ENCODE measurements at places on chromosomes 5 and 9.

DNA sequence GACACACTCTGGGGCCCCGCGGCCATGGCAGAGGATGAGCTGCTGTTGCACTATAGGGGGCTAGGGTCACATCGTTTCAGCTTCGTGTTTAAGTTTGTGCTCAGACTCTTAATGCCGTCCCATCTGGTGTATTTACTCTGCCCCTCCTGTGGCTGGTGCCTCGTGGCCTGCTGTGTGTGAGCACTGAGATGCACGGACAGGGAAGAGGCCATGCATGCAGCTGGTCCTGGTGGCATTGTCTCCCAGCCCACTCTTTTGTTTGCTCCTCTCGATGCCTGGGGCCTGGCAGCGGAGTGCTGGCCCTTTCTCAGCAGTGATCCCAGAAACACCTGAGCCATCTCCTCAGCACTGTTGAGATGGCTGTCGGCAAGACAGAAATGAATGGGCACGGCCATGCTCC lies 30.0 kb upstream of the PHF2 start:
- no peak for ATAC-seq

DNA sequence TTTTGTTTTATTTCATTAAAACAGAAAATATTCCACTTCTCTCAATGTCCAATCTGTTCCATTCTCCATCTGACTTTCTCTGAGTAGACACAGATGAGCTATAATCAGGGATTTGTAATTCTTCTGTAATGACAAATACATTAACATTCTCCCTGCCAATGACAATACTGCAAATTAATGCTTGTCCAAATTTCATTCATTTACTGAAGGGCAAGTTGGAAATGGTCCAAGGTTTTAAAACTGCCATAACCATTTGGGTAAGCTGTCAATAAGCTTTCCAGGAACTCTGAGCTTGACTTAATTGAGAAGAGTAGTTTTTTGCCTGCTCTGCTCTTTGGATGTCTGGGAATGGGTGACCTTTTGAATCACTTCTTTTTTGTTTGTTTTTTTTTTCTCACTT lies 253.5 kb downstream of the DMRTA1 start:
- no peak for ATAC-seq

DNA sequence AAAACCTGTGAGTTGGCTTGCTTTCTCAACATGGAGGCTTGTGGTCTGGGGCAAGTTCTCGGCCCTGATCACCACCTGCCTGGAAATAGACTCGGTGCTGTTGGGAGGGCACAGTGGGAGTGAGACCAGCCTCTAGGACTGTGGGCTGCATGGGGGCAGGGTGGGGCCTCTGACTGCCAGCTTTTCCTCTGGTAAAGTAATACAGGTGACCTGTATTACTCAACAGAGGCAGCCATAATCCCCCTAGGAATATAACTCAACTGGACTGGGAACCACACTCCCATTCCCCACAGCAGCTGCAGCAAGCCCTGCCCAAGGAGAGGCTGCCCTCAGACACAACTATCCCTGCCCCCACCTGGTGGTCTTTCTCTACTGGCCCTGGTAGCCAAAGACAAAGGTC lies 72.8 kb downstream of the C9orf153 start:
- no peak for ATAC-seq

DNA sequence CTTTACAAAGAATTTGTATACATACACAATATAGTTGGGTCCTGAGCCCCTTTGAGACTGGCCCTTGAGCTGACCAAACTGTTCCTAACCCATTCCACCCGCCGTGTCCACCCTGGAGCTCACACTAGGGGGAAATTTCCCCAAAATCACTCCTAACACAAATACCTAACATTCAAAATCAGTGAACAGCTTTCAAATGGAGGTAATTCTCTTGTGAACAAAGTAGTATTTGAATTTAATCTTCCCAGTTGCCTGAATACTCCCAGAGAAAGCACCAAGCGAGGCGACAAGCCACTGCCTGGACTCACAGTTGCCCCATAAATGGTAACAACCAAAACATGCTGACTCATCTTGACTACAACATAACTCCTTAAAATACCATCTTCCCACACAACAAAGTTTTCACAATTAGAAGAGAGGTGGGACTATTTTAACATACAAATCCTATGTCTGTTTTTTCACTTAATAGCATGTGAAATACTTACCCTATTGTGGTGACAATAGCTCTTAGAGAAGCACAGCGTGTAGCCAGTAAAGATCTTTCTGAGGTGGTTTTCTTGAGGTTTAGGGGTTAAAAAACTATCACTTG lies 31.7 kb upstream of the SCAMP1 start:
- no peak for ATAC-seq

GRCh38 chr5:172167895-172168294 lies 20.1 kb downstream of the STK10 start:
- ATAC-seq = no peak

- no peak for ATAC-seq
Observed at GRCh38 chr9:86821006-86821845, 126.1 kb downstream of the GAS1 start.

GRCh38 chr9:124454296-124454695 lies 4.0 kb downstream of the ADGRD2 start:
- no peak for ATAC-seq

DNA sequence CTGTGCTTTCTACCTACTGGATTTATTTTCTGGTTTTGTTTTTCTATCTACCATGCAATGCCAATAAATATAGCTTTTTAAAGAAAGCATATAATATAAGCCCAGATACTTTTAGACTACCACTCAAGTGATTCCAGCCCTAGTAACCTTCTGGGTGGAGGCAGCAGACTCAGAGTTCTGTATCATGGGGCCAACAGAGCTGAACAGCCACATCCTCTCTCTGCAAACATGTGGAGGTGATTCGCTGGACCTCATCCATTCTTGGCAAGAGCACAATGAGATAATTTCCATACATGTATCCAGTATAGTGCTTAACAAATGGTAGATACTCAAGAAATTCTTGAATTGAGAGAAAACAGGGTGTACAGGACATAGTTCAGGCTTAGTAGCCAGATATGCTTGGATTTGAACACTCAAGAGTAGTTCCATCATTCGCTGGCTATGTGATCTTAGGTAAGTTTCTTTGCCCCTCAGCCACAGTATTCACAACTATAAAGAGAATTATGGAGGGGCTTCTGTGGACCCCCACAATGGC lies 124.5 kb downstream of the ASTN2 start:
- no peak for ATAC-seq

DNA sequence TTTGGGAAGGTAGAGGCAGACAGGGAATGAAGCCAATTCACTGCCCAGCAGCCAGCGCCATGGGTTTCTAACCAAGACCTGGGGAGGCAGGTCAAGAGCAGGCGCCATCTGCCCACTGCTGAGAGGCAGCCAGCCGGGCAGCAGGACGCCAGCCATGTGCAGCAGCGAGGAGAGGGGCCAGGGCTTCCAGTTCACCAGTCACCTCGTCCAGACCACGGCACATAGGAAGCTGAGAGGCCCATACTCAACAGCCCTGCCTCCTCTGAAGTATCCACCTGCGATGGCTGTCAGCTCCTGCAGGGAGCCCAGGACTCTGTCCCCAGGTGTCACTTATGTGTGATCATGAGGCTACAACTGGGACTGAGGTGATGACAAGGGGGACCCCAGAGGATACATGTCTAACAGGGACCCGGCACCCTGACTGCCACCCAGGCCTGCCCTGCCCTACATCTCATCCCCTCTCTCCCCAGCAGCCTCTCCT lies 30.1 kb downstream of the IPPK start:
- no peak for ATAC-seq

- ATAC-seq = no peak
Observed at GRCh38 chr5:173550641-173551040, 65.8 kb downstream of the BOD1 start.

DNA sequence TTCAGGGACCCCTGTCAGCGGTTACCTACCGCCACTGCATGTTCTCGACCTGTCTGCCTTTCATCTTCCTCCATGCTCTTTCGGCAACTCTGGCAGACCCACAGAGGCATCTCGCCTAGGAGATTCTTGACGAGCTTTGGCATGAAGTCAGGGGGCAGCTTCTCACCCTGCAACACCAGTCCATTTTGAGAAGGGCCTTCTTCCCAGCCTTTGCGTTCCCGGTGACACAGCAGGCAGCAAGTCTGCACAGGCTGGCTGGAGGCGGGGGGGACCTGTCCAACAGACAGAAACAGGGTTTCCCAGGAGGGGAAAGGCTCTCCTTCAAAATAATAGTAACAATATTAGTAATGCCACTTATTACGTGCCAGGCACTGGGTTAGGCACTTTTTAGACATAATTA lies 15.5 kb downstream of the FAM193B start:
- ATAC-seq = no peak
